ENCODE measurements at places on chromosomes 11 and 22.

DNA sequence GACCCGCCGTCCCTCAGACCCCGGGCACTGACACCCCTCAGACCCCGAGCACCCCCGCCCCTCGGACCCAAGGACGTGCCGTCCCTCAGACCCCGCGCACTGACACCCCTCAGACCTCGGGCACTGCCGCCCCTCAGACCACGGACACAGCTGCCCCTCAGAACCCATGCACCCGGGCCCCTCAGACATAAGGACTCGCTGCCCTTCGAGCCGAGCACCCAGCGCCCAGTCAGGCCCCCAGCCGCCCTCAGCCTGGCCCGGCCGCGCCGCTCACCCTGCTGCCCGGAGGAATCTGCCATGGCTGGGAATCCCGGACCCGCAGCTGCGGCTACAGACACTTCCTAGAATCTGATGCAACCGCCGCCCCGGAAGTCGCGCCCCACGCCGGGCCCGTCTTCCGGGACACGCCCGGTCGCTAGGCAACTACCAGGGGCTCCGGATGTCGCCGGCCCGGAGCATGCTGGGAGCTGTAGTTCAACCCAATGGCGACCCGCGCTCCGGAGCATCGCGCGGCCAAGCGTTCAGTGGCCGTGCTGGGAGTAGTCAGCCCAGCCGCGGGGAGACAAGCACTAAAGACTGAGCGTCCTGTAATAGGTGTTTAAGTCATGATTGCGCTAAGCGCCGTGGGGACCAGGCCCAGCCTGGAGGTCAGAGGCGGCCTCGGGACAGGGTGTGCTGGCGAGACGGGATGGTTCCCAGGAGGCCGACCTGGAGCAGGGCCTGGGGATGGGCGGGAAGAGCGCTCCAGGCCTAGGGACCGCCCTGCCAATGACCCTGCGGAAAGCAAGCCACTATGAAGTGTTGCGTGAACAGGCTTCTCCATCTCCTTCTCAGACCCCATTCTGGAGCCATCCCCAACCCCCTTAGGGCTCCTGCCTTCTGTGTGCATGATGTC lies at the start of gene CARS1:
Gene CARS1 (minus strand): TSS at position 355 of the 895 bp plus-strand sequence. CDS start 56 bp downstream, at position 299.
- peak; percentile 69 for DNase-seq

- no peak for DNase-seq
Observed at GRCh38 chr11:132050049-132050448, 679.6 kb downstream of the NTM start.

- DNase-seq: no peak
Observed at GRCh38 chr11:126186708-126187529, 24.5 kb downstream of the RPUSD4 start.

- no peak for DNase-seq
Observed at GRCh38 chr11:79110321-79110720, 330.5 kb downstream of the TENM4 start.

DNA sequence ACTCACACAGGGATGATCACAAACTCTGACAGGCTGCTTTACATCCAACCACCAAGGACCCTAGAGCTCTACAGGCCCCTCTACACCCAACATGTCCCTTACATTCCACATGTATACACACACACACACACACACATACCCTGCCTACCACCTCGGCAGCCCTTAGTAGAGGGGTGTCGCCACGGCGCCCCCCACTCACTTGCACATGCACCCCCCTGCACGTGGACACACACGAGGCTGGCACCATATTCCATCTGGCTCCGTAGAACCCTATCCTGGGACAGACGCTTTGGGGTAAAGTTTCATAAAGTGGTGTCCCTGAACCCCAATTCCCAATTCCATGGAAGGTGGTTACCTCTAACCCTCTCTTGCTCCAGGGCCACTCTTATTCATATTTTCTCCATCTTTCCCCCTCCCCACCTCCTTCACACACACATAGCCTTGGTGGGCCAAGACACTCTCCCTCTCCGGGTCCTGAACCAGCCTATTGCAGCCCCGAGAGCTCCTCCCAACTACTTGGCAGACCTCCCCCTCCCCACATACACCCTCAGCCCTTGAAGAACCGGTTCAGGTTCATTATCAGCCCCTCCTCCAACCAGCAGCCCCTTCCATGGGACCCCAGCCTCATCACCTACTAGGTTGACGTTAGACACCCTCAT lies 809 bp downstream of the PDE2A start:
- DNase-seq: no peak

DNA sequence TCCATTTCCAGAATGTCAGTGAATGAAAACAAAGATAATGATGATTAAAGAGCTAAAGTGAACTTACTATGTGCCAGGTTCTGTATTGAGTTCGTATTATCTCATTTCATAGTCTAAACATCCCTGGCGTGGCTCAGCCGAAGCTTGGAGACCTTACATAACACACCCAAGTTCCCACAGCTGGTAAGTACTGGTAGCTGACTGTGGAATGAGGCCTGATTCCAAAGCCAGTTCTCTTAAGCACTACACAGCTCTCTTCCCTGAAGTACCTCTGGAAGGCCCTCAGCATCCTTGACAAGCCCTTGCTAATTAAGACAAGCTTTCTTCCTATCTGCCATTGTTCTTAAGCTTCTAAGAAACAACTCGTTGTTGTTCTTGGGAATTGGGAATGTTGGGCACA lies 28.6 kb upstream of the NCAM1 start:
- no peak for DNase-seq

GRCh38 chr11:64655941-64656601 lies 65.1 kb downstream of the SLC22A12 start:
- DNase-seq: no peak

DNA sequence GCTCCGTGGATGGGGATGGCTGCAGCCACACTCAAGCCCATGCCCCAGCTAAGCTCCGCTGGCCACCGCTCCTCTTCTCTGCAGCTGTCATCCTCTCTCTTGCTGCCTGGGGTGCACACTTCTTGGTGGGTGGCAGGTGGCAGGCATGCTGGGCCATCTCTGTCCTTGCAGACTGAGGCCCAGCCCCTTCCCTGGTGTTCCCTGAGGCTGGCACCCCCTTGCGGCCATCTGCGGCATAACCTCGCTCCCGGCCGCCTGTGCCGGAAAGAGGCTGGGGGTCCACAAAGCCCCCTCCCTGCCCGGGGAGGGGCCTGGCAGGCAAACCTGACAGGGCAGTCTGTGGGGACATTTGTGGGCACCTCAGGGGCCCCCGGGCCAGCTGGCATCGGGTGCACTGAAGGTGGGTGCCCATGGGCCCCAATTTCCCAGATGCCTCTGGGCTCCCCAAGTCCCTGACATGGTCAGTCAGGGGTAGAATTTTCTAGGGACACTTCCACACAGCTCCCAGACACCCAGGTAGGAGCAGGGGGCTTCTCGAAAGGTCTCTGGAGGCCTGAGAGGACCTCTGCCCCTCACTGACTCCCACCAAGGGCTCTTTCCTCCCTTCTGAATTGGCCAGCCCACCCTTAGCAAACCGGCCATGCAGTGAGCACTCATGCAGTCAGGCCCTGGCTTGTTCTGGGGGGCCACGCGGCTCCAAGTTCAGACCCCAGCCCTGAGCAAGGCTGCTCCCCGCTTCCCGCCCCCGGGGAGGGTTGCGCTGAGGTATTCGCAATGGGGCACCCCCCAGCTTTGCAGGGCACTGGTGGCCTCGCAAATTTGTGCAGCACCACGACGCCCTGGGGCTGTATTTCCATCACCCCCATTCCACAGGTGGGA lies 23.5 kb upstream of the TH start:
- DNase-seq: no peak

GRCh38 chr11:79026803-79027445 lies 413.9 kb downstream of the TENM4 start:
- DNase-seq: no peak

Measured in HFF-Myc (cell line).